Kidney epithelial cell (primary cell): ENCODE measurements at places on chromosomes 3 and 15.

- no peak for DNase-seq
Measured at GRCh38 chr3:49017229-49017970, 980 bp downstream of the DALRD3 start.

DNA sequence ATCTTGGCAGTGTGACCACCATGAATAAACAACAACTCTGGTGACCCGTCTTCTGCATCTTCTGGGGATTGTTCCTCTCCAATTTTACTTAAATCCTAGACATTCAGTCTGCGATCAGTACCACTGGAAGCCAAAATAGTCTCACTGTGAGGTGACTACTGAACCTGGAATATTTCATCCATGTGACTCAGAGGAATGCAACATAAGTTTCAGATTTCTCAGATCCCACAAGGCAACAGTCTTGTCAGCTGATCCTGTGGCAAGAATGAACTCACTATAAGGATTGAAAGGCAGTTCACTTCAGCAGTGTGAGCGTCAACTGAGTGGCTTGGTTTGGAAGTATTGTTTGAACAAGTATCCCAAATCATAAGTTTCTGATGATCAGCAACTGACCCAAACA is 13.2 kb downstream of the NSUN3 start:
- DNase-seq, result peak; percentile 4

GRCh38 chr3:170144437-170144843 is 37.1 kb downstream of the PHC3 start:
- DNase-seq, result no peak

GRCh38 chr15:48644827-48645557 is 517 bp downstream of the FBN1 start:
- no peak for DNase-seq

- DNase-seq, result no peak
Measured at GRCh38 chr3:9793161-9793781, 389 bp downstream of the ARPC4 start.

DNA sequence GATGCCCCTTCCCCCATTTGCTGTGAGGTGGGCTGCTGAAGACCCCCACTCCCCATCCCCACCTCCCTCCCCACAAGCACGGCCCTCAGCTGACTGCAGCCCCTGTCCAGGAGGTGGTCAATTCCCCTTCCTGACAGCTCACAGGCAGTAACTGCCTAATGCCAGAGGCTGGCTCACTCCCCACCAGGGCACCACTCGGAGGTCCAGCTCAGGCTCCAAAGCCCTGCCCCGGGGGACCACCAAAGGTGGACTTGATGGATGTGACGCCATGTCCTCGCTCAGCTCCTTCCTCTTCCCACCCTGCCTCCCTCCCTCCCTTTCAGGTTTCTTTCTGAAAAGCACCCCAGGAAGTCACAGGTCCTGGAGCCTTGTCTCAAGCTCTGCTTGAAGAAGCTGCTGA is 82.8 kb downstream of the MEGF11 start:
- no peak for DNase-seq

- DNase-seq, result no peak
Measured at GRCh38 chr3:139676632-139677387, 962 bp downstream of the NMNAT3 start.

- DNase-seq, result no peak
Measured at GRCh38 chr3:194095902-194096301, 40.0 kb upstream of the HES1 start.

DNA sequence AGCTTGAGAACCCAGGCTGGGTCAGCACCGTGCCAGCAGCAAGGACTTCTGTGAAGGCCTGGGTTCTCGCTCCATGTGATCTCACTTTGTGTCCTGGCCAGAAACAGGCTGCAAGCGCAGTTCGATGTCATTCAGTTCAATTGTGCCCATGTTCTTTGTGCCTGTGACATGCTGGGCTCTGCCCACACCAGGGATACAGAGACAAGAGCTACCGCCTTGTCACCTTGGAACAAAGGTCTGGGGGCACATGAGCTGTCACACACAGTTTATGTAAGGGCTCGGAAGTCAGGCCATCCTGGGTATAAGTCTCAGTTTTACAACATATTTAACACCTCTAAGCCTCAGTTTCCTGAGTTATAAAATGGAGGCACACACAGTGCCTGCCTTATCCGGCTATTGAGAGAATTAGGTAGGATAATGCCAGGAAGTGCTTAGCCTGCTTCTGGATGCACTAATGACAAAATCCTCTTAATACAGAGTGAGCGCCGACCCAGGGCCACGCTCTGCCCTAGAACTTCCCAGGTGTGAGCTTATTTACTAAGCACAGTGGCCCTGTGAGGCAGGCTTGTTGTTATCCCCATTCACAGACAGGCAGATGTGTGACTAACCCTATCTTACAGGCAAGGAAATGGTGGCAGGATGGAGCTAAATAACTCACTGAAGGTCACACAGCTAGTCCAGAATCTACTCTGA is 50.4 kb upstream of the LIMD1 start:
- no peak for DNase-seq

GRCh38 chr15:100849021-100849854 is 30.4 kb upstream of the ALDH1A3 start:
- no peak for DNase-seq

DNA sequence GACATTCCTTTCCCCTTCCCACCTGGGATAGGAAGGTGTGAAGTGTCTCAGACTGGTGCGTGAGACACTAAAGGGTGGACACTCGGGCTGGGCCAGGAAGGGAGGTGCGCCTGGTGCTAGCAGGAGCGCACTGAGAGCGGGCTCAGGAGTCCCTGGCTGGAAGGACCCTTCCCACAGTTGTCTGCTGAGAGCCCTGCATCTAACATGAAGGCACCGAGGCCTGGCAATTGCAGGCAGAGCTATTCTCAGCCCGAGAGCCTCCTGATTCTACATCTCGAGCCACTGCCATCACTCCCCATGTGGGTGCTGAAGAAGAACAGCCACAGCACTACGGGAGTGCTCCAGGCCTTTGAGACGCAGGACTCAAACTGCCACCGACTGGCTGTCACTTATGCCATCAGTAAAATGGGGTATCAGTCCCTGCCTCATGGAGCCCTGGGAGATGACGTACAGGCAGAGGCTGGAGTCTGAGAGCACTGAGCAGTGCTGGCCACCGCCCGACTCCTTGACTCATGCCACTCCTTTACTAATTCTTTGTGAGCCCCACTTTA is 159.4 kb downstream of the KLF13 start:
- DNase-seq, result no peak

GRCh38 chr3:81500039-81500438 is 261.4 kb downstream of the GBE1 start:
- DNase-seq, result no peak

DNA sequence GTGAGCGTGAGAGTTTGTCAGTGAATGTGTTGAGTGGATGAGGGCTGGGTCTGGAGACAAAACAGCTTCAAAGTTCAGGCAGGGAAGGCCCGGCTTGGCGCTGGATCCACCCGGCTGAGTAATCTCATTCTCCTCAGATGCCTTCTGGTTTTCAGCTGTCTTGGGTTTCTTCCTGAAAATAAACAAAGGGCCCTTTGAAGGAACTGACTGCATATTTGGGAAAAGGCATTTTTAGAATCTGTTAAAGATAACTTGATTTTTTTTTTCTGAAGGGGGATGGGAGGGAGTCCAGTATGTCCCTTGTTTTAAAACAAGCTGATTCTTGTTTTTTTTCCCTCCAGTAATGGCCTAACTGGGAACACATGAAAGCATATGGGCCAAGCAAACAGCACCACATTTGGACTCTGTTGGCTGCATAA is 86.4 kb downstream of the TIGIT start:
- DNase-seq, result no peak

DNA sequence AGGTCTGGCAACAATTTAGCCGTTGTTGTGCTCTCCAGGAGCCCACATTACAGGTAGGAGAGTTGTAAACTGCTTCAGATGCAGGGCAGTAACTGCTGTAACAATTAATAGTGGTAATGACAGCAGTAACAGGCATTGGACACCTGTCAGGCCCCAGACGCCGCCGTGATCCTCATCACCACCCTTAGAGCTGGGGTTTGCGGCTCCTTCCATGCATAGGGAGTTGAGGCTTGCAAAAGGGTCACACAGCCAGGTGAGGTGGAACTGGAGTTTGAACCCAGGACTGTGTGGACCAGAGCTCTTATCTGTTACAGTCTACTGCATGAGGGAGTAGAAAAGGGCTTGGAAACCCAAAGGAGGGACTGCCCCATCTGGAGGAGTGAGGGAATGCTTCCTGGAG is 26.8 kb upstream of the NR2C2 start:
- no peak for DNase-seq

DNA sequence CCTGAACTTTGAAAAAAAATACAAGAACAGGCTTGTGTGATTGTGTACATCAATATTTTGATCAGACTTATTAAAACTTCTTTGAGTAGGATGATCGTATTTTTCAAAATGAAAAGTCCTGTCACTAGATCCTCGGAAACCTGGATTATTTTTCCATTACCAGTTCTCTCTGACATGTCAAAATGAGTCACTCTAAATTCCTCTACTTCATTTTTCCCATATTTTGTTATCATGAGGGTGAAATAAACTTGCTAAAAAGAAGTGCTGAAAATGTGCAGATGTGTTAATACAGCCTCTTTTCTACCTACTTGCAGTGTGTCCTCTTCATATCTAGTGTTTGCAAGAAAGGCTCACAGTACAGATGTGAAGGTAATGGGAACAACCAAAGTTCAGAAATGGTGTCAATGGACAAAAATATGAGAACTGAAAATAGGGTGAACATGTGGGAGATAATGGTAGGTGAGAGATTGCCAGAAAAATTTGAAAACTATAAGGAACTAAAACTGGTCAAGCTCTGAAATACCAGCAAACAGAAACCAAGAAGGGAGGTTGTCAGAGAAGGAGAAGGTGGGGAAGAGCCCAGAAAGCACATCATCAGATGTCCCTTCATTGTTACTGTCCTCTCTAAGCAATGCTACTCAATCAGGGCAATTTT is 108.2 kb downstream of the EOMES start:
- no peak for DNase-seq

DNA sequence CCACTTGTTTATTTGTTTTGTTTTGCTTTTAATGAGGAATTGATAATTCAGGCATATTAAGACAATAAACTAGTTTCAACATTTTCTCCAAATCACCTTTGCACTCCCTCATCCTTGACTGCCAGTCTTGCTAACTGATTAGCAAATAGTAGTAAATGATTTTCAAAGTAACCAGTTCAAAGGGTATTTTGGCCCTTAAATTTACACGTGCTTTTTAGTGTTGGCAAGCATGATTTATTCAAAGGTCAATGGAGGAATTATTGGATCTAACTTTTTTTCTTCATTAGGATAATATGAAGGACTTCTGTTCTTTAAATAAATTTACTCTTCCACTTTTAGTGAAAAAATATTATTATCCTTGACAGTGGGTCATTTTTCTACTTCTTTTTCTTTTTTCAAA is 53.8 kb downstream of the BCHE start:
- DNase-seq, result no peak

DNA sequence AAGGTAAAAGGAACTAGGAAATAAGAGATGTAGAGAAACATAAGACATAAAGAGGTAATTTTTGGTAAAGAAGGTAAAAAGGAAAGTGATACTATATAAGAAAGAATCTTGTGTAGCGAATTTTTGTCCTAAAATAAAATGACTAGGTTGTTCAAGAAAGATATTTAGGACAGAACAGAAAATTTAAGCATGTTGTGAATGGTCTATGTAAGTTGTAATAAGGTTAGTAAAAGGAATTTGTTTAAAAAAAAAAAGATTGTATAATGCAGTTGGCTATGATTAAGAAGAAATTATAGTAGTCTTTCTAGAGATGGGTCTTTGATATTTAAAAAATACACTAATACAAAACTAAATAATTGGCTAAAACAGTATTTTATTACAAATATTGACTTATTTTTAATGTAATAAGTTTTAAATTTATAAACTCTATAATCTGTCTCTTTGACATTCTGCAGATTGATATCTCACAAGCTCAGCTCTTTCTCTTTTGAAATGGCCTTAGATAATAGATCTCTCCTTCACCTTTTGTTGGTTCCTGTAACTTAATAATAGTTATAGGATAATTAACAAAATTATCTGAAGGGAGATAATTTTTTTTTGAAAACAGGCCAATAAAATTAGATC is 3.7 kb upstream of the SLC41A3 start:
- DNase-seq, result no peak

GRCh38 chr15:96418146-96418545 is 87.6 kb downstream of the NR2F2 start:
- peak; percentile 21 for DNase-seq
